ENCODE measurements at places on chromosomes 16 and 17.

DNA sequence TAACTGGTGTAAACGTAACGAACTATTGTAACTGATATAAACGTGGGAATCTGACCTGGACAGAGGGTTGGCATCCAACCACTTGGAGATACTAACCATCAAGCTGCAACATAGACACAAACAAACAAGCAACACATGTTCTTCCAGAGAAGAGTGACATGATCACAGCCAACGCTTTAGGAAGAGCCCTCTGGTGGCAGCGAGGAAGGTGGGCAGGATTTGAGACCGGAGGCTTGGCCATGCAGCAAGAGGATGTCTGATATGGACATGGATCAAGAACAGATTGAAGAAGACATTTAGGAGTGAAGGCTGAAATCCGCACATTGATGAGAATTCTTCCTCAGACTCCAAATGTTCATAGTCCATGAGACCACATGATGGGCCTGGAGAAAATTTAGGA, 40.3 kb upstream of the TNRC6A start:
- DNase-seq, result peak; percentile 26

- DNase-seq, result peak; percentile 47
Measured at GRCh38 chr17:17849147-17849820, 12.5 kb upstream of the SREBF1 start.

DNA sequence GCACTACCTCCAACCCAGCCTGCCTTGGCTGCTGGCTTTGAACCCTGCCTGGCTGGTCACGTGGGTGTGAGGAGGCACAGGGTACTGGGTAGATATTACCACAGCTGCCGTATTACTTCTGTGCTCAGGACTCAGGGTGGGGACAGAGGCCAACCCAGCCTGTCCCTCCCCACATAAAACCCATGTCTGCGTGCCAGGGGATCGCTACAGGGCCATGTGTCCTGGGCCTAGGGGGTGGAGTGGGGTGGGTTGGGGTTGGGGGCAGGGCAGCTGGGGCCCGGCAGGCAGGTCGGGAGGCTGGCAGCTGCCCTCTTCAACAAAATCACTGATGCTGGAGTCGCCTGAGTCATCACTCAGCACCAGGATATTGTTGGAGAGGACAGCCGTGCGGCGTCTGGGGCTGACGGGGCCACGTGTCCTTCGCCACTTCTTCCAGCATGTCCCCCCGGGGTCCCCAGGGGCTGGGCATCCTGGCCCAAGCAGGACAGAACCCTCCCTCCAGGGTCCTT, 39.7 kb upstream of the PVALEF start:
- DNase-seq, result peak; percentile 35

DNA sequence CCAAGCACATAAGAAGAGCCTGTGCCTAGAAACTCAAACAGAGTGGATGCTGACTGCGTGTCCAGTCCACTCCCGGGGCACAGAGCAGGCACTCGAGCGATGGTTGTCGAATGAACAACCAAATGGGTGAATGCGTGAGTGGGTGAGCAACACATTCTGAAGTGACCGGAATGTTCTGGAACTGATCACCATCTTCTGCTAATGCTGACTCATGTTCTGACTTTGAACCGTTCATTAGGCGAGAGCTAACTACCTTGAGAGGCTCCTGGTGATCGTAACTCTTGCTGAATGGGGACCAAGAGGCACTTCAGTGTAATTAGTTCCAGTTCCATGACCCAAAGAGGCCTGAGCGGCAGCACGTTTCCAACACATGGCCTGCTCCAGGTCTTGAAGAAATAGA, 37.9 kb downstream of the IRF8 start:
- DNase-seq, result no peak

DNA sequence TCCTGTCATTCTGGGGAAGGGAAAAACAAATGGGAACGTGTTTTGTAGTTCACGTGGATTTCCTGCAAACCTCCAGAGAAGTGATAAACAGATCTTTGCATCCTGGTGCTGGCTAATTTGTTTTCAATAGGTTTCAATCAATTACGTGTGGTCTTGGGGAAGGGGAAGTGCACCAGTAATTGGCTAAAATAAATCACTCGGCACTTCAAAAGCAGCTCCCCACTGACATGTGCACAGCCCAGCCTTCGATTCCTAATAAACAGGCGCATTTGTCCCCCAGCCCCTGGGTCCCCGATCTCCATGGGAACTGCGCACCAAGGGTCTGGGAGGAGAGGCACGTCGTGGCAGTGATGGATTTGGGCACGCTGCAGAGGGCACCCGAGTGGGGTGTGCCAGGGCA, 112.9 kb upstream of the GSE1 start:
- no peak for DNase-seq

DNA sequence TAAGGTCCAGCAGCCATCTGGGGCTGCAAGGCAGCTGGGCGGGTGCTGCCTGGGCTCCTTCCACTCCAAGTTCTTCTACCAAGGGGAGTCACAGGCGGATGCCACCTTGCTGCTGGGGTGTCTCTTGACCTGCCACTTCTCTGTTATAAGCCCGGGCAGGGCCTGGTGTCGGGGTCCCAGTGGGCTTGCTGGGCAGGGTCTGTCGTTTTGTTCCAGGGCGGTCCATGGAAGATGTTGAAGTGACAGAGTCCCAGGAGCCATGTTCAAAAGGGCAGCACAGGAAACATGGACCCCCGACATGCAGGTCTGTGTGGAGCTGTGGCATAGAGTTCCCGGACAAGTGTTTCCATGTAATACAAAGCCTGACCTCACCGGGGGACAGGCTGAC, 91.1 kb downstream of the TNFRSF13B start:
- DNase-seq, result no peak

- no peak for DNase-seq
Measured at GRCh38 chr16:84765616-84766580, 53.9 kb upstream of the CRISPLD2 start.

DNA sequence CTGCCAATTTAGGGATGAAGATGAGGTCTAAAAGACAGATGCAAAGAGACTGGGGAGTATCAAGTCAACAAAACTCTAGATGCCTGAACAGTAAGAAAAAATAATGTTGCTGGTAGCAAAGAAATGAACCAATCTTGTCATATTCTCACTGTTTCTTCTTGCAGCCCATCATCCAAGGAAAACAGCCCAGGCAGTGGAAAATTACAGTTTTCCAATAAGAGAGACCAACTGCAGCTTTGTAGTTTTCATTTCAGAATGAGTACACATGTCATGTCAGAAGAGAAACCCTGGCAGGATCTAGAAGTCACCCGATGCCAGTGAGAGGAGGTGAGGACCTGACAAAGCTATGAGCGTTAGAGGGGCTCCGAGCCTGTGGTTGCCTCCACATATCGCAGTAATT, 500.4 kb upstream of the PSMD7 start:
- DNase-seq, result no peak

Data from NCI-H2171 treated with DMSO at 0.1 percent for 48 hours (cell line).